ENCODE measurements at places on chromosomes 3 and 15.

- DNase-seq: no peak
These were observed 43.3 kb downstream of the ADPGK start for GRCh38 chr15:72740219-72740618.

DNA sequence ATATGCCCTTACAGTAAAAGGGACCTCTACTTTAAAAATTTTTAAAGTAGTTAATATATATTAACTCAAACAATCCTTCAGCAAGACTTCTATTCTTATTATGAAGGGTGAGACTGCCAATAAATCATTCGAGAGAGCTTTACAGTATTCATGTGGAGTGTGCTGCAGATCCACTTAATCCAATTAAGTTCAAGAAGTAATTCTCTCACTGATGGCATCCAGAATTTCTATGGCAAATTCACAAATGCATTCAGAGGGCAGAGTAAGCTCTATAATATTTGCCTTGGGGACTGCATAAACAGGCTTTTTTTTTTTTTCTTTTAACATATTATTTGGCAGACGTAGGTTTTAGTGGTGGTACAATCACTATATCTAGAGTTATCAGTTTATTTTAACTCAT is 692.0 kb downstream of the NLGN1 start:
- DNase-seq: no peak

- no peak for DNase-seq
These were observed 1291.7 kb downstream of the ROBO1 start for GRCh38 chr3:78476076-78476475.

DNA sequence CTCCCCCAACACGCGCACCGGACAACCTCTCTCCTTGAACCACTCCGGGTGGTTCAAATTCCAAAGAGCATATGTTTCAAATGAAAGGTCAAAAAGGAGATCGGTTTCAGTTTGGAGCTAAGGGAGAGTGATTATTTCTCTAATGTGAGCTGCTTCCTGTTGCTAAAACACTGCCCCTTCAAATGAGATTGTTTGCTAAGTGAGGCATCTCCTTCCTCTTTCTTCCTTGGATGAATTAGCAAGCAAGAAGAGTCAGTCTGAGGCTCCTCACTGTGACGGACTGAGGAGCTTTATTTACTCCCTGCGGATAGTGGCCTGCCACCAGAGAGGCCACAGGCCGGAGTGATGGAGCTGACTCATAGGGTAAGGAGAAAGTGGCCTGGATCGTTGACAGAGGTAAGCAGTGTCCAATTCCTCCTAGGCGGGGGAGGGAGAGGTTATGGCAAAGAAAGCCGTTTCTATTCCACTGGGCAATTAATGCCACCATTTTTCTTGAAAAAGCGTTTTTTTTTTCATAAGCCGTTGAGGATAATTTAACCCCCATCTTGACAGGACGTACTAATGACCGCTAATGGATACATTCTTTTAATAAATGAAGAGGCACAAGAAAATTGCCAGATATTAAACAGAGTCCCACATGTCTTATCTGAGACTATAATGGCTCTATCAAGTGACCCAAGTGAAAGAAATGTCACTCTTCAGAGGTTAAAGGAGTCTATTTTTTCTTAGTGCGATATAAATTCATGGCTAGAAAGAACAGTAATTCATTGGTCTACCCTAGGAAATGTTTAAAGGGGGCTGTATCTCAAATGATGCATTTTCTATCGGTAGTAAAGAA is 167.0 kb upstream of the ANKRD28 start:
- DNase-seq: no peak

- no peak for DNase-seq
These were observed 13.9 kb upstream of the PAQR9 start for GRCh38 chr3:142977399-142977728.

DNA sequence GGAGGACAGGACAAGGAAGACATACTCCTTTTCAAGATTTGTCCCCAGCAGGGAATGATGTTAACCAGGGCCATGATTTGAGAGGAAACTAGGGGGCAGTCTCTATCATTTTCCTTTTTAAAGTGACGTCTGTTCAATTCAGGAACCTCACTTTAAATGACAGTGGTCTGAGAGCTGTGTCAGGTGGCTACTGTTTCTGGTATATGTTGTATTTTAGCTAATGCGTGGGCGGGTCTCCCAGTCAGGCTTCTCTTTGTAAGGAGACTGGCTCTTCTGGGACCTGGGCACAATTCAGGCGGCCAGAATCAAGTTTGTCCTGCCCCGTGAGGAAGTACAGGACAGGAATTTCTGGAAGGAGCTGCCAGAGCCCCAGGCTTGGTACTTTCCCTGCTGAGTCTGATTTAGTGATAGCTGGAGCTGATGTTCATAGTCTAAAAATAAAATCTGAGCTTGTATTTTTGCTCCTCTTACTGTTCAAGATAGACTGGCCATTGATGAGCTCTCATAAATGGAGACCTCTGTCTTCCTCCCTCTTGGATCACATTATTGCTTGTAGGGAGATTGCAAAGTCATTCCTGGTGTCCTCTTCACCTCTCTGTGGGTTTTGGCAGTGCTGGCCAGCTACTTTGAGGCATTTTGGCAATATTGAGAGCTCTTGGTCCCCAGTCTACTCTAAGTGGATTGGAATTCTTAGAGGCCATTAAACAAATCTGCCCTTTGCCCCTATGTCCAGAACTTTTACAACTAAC is 25.6 kb downstream of the SQOR start:
- DNase-seq: no peak

- no peak for DNase-seq
These were observed 111.1 kb upstream of the ABI3BP start for GRCh38 chr3:101104321-101104720.

DNA sequence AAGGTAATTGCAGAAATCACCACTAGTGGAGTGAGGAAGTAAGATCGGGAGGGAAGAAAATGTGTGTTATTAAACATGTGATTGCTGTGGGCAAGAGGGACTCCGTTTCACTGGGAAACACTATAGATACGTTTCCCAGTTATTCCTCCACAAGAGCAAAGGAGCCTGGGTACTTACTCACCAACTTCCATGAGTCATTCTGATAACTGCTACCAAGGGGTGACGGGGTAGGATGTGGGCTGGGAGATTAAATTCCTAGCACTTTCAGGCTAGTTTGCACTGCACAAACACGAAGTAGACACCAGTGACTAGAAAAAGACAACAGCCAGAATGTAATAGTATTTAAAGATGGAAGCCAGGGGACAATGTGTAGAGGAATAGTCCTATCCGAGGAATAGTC is 812.9 kb upstream of the CFAP20DC start:
- no peak for DNase-seq

DNA sequence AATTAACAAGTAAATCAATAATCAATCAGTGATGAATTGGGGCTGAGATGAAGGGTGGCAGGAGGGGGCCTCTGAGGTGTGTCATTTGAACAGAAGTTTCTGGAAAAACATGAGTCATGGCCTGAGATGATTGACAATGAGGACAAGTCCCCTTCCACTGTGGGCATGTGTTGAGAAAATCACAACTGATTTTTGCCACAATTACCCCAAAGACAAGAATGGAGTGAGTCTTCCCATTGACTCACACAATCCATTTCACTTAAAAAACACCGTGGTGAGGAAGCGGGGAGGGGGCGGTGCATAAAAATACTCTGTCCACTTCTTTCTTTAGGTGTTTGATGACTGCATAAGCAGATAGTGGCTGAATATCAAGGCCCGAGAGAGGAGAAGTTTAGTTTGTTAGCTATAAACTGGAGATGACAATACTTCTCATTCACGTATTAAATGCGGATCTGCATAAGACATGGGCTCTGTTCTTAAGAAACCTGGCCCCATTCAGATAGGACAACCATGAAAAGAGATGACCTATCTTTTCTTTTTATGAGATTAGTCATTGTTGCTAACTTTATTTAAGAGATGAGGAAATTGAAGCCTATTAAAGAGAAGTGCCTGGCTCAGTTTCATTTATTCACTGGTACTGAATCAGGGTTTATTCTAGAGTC is 34.7 kb downstream of the SHC4 start:
- no peak for DNase-seq

- DNase-seq: no peak
These were observed 191.6 kb downstream of the GREM1 start for GRCh38 chr15:32909431-32909830.

DNA sequence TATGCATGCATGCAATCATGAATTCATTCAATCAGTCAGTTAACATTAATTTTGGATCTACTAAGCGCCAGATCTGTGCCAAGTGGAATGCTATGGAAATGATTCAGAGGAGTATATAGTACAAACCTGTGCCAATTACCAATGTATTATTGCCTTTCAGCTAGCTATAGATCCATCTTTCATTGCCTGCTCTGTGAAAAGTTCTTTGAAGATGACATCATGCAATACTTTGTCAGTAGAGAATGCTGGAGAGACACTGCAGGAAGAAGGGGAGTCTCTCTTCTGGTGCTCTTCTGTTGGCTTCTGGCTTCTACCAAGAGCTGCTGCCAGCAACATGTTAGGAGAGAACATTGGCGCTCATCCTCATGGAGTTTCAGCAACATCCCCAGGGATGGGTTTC is 81.0 kb upstream of the LMCD1 start:
- DNase-seq: no peak

- no peak for DNase-seq
These were observed 747 bp downstream of the PLD1 start for GRCh38 chr3:171809611-171809860.

DNA sequence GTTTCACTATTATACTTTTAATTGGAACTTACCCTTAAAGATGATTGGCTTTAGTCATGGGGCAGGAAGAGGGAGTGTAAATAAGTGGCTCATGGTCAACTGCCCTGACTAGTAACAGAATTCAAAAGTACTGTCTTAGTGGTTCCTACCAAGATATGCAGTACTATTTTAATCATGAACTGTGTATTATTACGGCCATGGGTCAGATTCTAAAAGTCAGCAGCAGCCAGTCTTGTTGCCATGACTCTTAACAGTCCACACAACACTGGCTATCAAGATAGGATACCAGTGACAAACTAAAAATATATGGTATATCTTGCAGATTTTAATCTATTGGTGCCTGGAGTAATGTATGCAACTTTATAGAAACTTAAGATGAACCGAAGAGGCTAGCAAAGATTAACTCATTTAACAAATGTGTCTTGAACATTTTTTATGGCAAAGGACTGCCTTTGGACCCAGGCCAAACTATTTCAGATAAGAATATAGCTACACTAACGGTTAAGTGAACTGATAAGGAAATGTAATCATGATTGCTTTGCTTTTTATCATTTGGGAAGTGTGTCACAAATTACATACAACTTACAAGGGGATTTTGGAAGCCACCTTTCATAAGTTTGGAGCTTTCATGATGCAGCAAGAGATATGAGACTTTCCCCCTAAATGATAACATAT is 163.7 kb downstream of the TCF12 start:
- DNase-seq: no peak

- DNase-seq: no peak
These were observed 215.0 kb upstream of the IGF1R start for GRCh38 chr15:98433346-98433745.

GRCh38 chr3:99881121-99881524 is 63.5 kb downstream of the CMSS1 start:
- DNase-seq: no peak

- DNase-seq: no peak
These were observed 15.7 kb downstream of the CHST13 start for GRCh38 chr3:126539558-126540250.
